ENCODE measurements at places on chromosomes 2 and 18.

- DNase-seq = no peak
These were observed 81.4 kb downstream of the KCNS3 start for GRCh38 chr2:17959833-17960232.

DNA sequence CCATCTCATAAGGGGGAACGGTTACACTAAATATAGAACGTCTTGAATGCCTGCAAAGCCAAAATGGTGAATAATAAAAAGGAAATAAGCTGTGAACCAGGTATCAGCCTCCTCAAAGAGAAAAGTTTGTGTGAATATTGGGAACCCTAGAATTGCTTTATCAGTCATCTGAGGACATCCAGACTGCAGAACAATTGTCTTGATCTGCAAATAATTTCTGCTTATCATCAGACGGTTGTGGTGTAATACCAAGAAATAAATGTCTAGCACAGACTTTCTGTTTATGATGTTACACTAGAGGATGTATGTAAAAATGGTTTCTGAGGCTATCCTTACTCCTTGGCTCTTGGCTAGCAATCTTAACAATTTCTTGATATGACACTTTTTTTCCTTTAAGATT is 53.5 kb upstream of the SLC25A52 start:
- no peak for DNase-seq

GRCh38 chr2:44150473-44150872 is 18.2 kb upstream of the PPM1B start:
- no peak for DNase-seq

GRCh38 chr18:59669872-59670657 is 27.2 kb downstream of the CCBE1 start:
- DNase-seq = no peak

GRCh38 chr2:110854355-110855081 is 122.1 kb downstream of the ACOXL start:
- no peak for DNase-seq

DNA sequence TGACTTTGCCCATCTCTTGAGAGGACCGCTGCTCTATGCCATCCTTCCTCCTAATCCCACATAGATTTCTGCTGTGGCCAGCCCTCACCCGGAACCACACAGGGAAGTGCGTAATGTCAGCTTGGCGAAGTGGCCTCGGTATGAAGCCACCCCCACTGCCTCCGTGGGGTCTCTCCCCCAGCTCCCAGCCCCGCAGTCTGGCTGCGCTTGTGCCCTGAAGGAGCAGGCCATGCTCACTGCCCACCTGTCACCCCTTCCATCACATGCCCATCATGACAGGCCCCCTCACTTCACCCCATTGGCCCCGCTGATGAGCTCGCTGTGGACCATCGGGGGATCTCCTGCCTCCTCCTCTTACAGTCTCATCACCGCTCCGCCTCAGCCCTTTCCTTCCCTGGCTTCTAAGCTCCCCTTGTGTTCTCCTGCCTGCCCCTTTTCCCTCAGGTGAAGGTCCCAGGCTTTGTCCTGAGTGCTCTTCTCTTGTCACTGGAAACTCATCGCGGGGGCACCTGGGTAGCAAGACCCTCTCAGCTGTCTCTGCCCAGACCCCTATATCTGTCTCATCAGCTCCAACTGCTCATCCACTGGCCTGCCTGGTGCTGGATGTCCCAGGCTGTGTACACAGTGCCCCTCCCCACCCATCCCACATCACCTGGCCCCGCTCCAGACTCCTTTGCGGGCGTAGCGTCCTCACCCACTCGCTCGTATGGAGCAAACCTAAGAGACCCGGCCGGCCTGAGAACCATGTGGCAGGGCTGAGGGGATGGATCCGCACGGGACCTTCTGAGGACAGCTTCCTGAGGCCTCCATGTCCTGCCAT is 81.7 kb downstream of the GLI2 start:
- DNase-seq = no peak

GRCh38 chr18:31207391-31207790 is 44.7 kb upstream of the DSC1 start:
- no peak for DNase-seq

DNA sequence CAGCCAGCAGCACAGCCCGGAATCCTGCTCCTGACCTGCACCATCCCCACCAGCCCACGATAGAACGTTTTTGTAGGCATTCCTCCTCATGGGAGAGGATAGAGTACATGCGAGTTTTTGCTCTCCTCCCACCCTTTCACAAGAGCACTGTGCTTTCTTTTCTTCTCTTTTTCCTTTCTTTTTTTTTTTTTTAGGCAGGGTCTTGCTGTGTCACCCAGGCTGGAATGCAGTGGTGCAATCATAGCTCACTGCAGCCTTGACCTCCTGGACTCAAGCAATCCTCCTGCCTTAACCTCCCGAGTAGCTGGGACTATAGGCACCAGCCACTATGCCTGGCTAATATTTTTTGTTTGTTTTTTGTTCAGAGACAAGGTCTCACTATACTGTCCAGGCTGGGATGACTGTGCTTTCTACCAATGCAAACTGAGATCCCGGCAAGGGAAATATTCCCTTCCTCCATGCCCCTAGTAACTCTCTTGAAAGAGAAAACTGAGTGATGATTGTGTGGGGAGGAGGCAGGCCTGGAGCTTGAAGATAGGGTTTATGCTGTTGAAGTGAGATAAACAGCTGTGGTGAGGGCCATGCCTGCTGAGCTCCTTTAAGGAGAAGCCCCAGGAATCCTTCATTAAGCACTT is 82.6 kb upstream of the TXNDC2 start:
- DNase-seq = no peak

DNA sequence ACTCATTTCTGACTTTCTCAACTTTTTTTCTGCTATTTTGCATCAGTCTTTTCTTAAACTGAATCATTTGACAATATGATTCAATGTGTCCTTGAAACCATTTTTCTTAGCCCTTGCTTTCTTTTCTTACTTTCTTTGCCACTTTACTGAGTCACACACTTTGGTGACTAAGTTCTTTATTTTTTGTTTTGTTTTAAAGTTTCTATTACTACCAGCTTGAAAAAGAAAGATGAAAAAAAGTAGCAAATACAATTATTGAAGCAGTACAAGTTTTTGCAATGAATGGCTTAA is 116.5 kb downstream of the DOCK10 start:
- DNase-seq = no peak

GRCh38 chr2:98177286-98177685 is 90.3 kb downstream of the VWA3B start:
- no peak for DNase-seq

DNA sequence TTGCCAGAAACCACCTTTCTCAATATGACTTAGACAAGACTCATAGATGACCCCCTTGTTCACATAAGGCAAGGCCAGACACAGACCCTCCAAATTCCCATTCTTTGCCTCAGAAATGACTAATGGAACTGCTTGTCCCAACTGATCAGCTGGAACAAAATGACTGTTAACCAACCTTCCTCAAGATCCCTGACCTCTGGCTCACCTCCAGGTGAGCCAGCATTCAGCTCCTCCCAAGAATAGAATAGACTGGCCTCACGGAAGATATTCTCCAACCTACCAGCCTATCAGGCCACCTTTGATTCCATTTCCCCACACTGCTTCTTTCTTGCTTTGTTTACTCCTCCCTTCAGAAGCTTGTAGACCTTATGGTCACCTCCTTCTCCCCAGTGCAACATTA is 195.7 kb upstream of the VWC2L start:
- DNase-seq = no peak

DNA sequence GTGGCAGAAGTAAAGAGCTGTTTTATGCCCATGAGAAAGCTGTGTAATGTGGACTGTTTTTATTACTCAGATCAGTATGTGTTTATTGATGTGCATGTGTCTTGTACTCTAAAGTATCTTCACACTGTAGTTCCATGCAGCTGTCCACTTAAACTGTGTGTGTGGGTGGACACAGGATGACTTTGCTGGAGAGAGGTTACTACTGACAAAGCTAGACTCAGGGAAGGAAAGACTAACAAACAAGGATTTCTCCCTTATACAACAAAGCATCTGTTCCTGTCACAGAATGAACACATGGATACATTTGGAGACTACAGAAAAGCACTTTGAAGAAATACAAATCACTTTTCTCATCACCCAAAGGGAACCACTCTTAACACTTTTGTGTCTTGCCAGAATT is 10.0 kb downstream of the FHOD3 start:
- DNase-seq = no peak

- DNase-seq = no peak
These were observed 27.8 kb upstream of the RHOB start for GRCh38 chr2:20419007-20419576.

- DNase-seq = no peak
These were observed 752.6 kb upstream of the TMEFF2 start for GRCh38 chr2:192947352-192947751.

DNA sequence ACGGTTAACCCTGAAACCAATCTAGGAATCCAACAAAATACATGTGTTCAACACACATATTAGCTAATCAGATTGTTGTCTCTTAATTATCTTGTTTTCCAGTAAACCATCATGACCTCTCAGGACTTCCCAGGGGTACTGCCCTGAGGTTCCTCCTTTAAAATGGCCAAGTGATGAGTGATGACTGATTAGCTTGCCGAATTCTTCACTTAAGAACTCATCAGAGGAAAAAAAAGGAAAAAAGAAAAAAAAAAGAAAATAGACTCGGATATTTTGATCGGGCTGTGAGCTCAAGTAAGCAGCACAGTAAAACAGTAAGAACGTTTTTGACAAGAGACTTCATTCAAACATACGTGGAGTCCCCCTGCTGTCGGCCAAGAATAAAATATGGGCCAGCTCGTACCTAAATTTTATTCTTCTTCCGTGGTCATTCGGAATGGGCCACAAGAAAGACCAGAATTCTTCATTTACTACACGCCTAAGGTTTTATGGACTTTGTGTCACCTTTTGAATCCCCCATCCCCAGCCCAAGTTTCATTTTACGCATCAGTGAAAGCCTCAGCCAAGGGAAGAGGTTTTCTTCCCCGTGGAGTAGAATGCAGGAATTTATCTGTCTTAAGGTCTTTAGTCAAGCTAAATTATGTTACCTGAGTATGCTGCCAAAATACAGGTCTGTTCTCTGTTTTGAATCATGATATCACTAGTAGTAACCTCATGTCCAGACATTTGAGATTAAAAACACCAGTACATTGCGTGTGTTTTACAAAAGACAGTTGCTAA is 40.5 kb downstream of the COLEC12 start:
- DNase-seq = no peak

DNA sequence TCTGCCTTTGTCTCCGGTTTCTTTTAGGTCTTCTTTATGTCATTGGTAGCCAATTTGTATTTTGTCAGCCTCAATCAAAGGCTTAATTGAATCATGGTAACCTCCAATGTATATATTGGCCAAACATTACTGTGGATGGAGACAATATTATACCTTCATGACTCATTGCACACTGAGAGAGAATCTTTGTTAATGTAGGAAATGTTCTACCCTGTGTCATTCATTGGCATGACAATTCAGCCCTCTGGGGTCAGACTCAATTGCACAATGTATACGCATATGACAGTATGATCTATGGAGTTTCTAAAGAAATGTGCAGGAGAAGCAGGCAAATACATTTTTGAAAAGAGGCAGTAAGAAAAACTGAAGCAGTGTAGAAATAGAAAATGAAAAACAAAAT is 162.6 kb downstream of the PDE11A start:
- no peak for DNase-seq

Data from CD4-positive, alpha-beta T cell treated with Interferon gamma for 1 hour (primary cell).